ENCODE measurements at places on chromosomes 5 and 9.

- DNase-seq, result no peak
Observed at GRCh38 chr5:140140435-140140834, 14.7 kb downstream of the IGIP start.

DNA sequence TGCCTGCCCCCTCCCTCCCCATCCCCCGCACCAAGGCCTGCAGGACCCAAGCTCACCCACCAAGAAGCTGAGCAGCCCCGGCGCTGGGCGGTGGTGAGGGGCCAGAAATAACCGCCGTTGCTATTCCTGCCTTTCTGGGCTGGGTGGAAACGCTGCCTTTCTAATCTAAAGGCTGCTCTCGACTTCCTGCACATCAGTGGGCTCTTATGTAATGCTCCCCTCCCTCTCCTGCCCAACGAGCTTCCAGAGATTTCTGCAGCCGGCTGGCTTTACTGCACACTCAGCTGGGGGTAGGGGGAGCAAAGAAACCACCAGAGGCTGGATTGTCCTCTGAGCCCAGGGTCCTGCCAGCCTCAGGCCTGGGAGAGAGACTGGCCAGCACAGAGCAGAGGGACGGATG is 6.9 kb upstream of the EGR1 start:
- no peak for DNase-seq

DNA sequence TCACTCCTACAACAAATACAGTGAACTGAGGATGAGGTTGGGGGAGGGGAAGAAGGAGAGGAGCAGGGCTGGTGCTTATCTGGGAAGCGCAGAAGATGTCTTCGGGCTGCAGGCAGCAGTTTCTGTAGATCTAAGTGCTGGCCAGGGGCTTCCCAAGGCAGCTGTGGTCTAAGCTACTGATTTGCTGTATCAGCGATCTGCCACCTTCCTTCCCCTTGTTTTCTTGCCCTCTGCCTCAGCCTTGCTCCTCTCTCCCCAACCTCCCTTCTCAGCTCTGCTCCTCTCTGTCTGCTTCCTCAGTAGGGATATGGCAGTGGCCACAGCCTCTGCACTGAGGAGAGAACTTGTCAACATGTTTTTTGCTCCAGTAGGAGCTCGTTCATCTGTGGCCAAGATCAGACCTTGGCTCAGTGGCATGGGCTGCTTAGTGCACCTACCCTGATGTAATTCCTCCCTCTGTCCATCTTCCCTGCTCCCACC is 42.8 kb upstream of the IL6ST start:
- DNase-seq, result no peak

GRCh38 chr5:82164176-82164976 is 113.8 kb downstream of the RPS23 start:
- DNase-seq, result no peak

DNA sequence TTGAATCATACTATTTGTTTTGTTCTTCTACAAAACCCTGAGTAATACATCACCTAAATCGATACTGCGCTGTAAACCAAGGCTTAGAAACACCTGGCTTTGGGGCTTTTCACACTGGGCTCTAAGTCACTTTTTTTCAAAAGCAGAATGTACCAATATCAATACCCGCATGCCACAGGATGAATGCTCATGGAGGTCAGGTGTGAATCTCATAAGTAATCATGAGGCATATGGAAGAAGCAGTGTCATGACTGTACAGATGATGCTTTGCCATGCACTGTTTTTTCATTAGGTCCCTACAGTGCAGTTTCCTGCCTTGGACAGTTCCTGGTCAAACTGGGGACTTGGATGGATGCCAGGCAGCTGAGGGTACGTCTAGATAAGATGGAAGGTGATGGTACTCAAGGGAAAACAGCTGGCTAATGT is 49.0 kb upstream of the ATG10 start:
- DNase-seq, result no peak

- DNase-seq, result no peak
Observed at GRCh38 chr5:107885601-107886000, 214.9 kb upstream of the EFNA5 start.

- no peak for DNase-seq
Observed at GRCh38 chr9:93010056-93010455, 48.4 kb upstream of the SUSD3 start.

- no peak for DNase-seq
Observed at GRCh38 chr5:65955746-65956145, 29.4 kb downstream of the ERBIN start.

DNA sequence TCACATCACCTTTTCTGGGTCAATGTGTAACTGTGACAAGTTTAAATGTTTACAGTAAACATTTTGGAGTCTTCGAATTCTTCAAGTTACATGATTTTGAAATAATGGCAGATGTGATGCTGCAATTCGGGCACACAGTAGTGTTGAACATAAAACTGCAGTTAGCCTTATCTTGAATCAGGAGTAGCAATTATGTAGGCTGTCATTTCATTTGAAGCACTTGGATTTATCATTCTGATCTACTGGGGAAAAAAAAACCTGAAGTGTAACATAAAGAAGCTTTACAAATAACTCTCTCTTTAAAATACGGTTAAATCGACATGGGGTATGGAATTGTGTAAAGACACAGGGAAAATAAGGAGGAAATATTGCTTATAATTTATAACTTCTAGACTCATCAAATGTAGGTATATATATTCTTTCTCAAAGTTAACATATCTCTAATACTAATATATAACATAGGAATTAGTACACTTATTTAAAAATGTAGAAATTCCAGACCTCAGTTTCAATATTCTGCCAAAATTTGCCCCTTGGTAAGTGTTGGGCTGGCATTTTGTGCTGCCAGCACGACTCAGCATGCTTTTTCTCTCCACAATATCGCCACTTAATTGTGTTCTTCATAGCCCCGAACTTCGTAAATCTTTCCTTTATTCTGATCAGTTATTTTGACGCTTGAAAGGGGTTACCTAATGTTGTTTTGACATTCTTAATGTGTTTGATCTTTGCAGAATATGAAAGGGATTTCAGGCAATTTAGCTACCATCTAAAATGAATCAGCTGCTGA is 226.7 kb downstream of the PRR16 start:
- DNase-seq, result no peak

- no peak for DNase-seq
Observed at GRCh38 chr5:164233791-164234190, 728.4 kb downstream of the MAT2B start.

DNA sequence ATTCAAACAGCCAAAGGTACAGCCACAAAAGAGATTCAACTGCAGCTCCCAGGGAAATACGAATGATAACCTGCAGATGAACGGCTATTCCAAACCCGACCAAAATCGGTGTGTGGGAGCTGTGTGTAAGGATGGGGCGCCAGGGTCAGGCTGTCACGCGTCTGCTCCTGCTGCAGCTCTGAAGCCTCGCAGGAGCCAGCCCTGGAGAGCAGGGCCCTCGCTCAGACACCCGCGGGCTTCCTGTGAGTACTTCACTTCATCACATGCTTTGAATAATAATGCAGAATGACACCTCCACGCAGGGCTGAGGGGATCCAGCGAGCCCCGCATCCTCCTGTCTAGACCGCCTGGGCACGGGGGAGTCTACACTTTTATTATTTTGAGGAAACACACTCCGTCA is 307.5 kb upstream of the IRX2 start:
- DNase-seq, result no peak

- DNase-seq, result no peak
Observed at GRCh38 chr5:178476972-178477754, 113.0 kb downstream of the COL23A1 start.

DNA sequence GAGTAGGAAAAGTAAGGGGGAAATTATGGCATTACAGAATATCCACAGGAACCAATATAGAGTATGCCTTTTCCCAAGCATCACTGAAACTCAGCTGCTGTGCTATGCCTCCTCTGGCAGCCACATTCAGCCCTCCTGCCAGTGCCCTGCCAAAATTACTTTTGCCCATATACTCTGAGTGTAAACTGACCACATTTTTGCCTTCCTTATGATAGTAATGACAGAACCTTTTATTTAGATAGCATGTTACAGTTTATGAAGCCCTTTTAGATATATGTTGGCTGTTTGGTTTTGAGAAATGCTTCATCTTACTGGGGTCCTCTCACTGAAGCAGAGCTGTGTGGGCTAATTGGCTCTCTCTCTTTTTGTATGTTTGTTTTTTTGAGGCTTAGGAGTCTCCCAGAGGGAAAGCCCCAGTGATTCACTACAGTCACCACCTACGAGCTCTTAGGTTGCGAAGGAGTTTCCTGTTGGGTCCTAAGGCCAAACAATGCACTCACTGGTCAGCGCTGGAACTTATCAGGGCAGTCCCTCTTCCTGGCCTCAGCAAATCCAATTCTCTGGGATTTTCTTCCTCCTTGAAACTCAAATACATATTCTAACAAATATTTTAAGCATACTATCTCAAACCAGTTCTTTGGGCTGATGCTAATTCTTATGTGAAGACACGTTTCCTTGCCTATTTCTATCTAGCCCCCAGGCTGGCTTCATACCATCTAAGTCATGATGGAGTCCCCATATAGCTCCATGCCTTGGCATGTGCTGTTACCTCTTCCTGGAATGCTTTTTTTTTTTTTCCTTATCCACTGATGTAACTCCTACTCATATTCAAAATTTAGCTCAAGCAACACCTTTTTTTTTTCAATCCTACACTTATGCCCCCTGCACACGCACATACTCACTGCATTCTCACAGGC is 3.7 kb downstream of the PHF24 start:
- DNase-seq, result no peak

- DNase-seq, result no peak
Observed at GRCh38 chr5:132309679-132310078, 15.5 kb downstream of the SLC22A4 start.

GRCh38 chr9:82295181-82295580 is 306.6 kb downstream of the SPATA31D1 start:
- no peak for DNase-seq

GRCh38 chr5:56350597-56351170 is 117.6 kb upstream of the ANKRD55 start:
- no peak for DNase-seq

GRCh38 chr9:96688187-96688586 is 33.1 kb upstream of the PRXL2C start:
- no peak for DNase-seq

- DNase-seq, result no peak
Observed at GRCh38 chr5:172744123-172745104, 26.6 kb downstream of the DUSP1 start.

DNA sequence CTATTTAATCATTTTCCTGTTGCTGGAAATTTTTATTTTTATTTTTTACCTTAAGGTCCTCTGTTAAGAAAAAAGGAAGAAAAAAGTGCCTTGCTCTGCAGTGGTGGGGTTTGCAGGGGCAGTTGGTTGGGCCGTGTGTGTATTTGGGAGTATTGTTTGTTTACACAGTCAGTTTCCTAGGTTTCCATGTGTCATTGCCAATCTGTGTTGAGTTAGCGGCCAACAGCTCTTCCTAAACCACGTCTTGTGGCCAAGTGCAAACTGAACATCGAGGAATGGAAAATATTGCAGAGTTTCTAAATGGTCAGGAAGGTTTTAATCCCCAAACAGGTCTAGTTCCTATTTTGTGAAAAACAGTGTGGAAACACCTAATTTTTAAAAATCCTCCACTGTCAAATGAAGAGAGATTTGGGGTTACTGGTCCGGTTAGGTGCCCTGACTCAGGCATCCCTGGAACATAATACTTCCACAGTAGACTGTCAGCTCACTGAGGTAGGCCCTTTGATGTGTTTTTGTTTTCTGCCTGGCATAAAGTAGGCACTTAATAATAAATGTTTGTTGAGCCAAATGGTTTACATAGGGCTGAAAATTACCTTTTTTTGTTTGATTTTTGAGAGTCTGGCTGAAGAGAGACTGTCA is 37.0 kb downstream of the MAMDC2 start:
- DNase-seq, result no peak

DNA sequence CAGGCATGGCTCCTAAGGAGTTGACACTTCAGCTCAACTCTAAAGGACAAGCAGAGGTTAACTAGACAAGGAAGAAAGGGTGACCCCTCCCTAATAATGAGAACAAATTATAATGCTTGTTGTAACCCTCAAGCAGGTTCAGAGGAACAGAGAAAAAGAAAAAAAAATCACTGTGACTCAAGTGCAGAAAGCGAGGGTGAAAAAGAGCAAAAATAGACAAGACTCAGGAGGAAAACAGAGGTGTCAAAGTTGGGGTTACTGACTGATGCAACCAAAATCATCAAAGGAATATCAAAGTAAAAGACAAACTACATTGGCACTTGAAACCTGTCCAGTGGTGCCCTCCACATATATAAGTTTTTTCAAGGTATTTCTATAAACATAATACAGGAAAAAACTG is 28.4 kb downstream of the FBXW11 start:
- no peak for DNase-seq

- no peak for DNase-seq
Observed at GRCh38 chr9:99666571-99666970, 155.1 kb upstream of the NR4A3 start.

DNA sequence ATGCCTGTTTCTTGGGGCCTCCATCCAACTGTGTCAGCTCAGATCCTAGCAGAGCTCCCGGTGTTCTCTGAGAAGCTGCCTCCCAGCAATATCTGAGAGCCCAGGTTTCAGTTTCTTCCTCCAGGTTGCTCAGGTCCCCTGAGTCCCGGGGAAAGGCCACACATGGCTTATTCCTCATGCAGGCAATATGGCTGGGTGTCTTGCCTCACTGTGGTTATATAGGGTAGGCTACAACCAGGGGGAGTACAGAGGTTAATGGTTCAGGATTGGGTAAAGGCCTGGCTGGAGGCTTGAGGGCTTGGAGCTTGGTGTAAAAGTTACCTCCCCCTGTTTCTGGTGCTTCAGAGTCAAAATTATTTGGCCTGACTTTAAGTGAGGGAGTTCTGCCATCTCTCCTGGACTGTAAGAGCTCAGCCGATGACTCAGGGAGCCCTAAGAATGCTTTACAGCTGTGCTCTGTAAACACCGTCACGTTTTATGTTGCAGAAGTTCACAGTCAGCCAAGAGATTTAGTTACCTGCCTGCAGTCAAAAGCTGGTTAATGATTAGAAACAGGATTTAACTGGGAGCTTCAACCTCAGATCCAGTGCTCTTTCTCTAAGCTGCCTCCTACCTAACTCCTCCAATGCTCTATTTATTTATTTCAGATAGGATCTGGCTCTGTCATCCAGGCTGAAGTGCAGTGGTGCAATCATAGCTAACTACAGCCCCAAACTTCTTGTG is 24.3 kb upstream of the UBAP2 start:
- DNase-seq, result no peak

DNA sequence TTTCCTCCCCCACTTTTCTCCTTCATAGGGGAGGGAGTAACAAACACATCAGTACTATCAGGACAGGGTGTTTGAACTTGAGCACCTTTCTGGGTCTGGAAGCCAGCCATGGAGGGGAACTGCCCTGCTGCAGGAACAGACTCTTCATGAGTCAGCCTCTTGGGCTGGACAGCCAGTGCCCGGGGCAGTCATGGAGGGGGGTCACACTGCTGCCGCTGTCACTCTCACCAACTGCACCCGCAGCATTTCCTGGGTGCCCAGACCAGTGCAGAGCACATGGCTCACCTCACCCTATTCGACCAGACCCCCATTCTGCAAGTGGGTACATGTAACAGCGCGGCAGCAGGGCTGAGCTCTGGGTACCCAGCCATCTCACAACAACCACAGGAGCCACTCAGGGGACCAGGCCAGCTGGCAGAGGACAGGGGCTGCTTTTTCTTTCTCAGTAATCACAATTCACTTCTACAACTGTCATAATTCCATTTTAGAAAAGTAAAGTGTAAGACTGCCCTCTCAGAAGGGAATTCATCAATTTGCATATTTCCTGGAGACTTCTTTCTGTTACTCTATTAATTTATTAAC is 118.4 kb downstream of the CTNND2 start:
- DNase-seq, result no peak

- no peak for DNase-seq
Observed at GRCh38 chr9:125913551-125913950, 166.4 kb downstream of the PBX3 start.

GRCh38 chr9:37036776-37037502 is 2.9 kb upstream of the PAX5 start:
- DNase-seq, result no peak

- no peak for DNase-seq
Observed at GRCh38 chr9:120768247-120768646, 25.0 kb downstream of the FBXW2 start.

Measured in progenitor cell of endocrine pancreas (in vitro differentiated cells).